ENCODE measurements at places on chromosomes 7 and 10.

- no peak for DNase-seq
Observed at GRCh38 chr7:41035794-41036193, 667.1 kb downstream of the INHBA start.

DNA sequence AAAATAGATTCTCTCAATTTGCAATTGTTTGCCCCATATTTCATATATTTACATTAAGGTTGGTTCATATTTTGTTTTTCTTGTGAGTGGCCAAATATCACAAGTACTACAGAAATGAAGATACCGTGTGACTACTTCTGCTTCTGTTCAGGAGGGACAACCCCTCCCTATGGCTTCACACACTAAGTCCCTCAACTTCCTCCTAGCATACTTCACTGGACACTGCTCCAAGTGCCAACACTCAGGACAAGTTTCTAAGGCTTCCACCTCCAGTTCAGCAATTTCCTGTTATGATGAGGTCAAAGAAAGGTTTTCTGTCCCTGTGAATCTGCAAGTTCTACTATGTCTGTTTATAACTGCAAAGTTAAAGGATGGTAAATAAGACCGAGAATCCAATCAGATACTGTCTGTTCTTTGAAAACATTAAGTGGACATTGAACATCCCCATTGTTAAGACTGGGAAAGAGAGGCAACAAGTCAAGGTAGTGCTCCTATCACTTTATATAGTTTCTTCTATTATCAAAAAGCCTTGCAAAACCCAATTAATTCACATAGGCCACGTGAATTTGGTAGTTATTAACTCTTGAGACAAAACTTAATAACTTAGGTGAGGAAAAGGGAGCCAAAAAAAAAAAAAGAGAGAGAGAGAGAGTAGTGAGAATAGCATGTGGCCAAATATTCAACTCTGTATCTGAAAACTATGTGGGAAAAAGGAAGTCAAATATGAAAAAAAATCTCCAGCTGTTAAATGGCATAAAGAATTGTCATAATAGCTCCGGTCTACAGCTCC, 81.3 kb upstream of the DKK1 start:
- no peak for DNase-seq

DNA sequence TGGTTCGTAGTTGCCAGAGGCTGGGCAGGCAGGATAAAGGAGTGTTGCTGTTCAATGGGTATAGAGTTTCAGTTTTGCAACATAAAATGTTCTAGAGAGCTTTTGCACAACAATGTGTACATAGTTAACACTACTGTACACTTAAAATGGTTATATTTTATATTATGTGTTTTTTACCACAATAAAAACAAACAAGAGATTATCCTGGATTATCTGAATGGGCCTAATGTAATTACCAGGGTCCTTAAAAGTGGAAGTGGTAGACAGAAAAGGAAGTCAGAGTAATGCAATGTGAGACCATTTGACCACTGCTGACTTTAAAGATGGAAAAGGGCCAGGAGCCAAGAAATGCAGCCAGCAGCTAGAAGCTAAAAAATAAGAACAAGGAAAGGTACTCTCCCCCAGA, 159.7 kb downstream of the SGMS1 start:
- DNase-seq = no peak

GRCh38 chr10:46074196-46074946, 28.3 kb upstream of the MSMB start:
- DNase-seq = no peak

- DNase-seq = no peak
Observed at GRCh38 chr7:7138897-7139296, 43.4 kb upstream of the C1GALT1 start.

GRCh38 chr10:25778646-25779045, 155.4 kb upstream of the MYO3A start:
- DNase-seq = no peak

DNA sequence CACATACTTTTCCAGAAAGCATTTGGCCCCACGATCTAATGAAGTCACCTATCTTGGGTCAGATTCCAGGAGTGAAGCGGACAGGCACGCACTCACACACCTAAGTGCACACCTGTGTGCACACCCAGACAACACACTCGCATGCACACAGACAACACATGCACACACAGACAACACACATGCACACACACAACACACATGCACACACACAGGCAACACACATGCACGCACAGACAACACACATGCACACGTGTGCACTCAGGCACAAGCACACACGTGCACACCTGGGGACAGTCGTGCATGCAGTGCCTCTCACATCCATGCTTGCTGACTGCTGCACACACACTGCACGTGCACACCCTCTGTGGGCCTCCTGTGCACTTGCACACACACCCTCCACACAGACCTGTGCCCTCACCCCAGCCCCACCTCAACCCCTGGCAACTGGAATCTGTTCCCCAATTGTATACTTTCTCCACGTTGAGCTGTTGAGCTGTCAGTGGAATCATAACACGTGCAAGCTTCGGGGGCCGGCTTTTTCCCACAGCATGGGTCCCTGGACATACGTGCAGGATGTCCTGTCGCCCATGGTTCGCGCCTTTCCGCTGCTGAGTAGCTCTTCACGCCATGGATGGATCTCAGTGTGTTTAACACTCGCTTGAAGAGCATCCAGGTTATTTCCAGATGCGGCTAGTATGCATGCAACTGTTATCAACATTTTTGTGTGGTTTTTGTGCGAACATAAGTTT, 55.3 kb upstream of the CFAP46 start:
- DNase-seq = no peak

DNA sequence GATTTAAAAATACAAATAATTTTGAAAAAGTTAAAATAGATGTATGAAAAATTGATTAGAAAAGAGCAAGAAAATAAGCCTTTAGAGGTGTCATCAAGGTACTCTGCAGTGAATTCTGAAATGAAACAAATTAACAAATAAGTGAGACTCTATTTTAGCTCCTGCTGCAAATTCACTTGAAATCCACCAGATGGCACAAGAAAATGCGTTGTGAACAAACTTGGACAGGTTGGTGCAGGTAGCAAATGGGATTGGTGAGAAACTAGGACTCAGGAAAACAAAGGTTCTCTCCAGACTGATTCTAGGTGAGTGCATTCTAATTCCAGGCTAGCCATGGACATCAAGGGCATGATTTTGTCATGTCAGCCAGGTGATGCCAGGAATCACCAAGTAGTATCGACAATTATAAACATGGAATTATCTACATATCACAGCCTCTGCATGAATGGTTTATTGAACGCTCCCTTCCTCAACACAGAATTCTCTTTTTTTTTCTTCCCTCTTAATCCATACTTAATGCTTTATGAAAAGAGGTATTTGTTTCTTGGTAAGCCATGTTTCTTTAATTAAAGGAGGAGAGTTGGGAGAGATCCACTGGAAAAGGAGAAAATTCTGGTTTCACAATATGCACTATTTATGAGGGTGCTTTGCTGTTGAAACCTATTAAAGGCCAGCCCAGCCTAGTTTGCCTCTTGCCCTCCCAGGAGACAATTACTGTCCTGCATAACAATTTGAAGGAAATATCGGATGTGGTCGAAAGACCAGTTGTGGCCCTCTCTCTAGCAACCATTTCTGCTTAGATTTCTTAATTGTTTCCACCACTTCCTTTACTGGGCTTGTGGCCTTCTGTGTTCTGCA, 118.1 kb downstream of the ZNF365 start:
- DNase-seq = no peak

DNA sequence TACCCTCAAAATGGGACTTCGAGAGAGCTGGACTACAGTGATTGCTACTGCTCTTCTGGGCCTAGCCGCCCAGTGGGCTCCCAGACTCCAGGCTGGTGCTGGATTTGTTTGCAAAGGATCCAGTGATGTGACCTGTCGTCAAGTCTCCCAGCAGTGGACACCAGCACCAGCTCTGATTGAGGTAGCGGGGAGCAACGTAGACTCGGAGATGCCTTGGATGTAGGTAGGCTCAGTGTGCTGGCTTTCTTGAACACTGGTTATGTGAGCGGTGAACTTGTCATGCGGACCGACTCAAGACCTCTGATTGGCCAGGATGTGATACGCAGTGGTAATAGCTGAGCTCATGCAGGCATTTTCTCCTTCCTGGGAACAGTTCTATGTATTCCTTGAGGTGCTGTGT, 19.4 kb downstream of the AKR1C2 start:
- DNase-seq = no peak

GRCh38 chr10:125961743-125962142, 65.4 kb downstream of the FANK1 start:
- DNase-seq = no peak

DNA sequence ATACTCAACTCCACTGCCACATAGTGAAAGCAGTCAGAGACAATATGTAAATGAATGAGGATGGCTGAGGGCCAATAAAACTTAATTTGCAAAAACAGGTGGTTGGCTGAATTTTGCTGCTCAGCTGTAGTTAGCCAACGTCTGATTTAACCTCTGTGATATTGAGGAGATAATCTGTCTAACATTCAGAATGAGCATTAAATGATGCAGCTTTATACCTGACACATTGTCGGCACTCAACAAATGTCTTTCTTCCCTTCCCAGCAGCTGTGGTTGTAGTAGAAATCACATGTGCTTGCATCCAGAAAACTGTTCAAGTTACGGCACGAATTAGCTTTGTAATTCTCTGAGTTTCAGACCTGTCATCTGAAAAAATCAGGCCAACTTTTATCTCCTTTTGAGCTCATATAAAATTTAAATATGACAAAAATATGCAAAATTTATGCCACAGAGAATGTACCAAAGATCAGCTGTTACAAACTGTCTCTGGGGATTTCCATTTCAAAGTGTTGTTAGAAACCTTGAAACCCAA, 1239.7 kb downstream of the GATA3 start:
- DNase-seq = no peak

DNA sequence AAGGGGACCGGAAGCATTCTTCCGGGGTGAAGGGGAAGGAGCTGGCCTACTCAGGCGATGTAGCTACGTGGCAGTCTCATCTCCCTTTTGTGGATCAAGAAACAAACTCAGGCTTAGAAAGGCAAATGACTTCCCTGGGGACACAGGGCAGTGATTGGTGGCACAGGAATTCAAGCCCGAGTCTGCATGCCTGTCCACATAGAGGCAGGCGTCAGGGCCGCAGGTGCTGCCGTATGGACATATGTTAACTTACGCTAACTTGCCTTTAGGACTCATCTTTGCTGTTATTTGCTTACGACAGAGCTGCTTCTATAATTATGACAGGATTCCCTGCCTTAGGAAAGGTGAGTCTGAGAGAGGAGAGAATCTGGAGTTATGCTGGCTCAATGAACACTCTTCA, 42.3 kb upstream of the KLF6 start:
- no peak for DNase-seq

DNA sequence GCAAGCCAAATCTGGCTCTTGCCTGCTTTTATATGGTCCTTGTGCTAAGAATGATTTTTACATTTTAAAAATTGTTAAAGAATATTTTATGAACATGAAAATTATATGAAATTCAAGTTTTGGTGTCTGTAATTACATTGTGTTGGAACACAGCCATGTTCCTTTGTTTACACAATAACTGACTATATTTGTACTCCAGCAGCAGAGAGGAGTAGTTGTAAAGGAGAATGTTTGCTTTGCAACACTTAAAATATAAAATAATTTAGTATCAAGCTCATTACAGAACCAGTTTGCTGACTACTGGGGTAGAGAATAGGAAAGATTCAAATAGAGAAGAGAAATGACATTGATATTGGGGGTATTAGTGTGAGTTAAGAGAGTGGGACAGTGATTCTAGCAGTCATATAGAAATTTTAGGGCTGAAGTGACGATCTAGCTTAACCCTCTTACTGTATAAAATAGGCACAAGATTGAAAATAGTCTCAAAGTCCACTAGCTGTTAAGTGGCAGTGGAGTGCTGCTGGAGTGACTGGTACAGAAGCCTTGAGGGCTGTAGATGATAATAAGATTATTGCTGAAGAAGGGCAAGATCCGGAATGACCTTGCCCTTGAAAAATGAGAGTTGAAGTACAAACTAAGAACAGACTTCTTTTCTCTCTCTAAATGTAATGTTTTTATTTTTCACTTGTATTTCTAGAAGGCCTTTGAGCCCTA, 28.2 kb downstream of the SGPL1 start:
- DNase-seq = no peak

Data from hematopoietic multipotent progenitor cell treated with erythropoietin and hydrocortisone succinate and interleukin-3 and kit ligand, for 15 days (in vitro differentiated cells).